CD4-positive, alpha-beta T cell treated with Interleukin-1 beta for 1 hour (primary cell): ENCODE measurements at places on chromosomes 5 and 9.

DNA sequence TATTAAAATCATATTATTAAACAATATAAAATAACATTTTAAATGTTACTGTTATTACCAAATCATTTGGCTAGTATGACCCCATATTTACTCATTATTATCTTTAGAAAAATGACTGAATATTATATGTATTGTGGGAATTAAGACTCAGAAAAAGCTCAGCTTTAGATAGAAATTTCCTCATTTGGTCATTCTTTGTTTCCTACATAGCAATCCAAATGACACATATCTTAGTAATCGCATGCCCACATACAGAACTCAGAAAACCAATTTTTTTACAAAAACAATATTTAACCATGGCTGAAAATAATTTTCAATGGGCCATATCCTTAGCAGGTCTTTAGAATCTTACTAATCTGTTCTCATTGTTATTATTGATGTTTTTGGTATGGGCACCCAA, 53.8 kb upstream of the TSLP start:
- no peak for DNase-seq

GRCh38 chr5:149363358-149363757, 5.5 kb downstream of the PCYOX1L start:
- no peak for DNase-seq

DNA sequence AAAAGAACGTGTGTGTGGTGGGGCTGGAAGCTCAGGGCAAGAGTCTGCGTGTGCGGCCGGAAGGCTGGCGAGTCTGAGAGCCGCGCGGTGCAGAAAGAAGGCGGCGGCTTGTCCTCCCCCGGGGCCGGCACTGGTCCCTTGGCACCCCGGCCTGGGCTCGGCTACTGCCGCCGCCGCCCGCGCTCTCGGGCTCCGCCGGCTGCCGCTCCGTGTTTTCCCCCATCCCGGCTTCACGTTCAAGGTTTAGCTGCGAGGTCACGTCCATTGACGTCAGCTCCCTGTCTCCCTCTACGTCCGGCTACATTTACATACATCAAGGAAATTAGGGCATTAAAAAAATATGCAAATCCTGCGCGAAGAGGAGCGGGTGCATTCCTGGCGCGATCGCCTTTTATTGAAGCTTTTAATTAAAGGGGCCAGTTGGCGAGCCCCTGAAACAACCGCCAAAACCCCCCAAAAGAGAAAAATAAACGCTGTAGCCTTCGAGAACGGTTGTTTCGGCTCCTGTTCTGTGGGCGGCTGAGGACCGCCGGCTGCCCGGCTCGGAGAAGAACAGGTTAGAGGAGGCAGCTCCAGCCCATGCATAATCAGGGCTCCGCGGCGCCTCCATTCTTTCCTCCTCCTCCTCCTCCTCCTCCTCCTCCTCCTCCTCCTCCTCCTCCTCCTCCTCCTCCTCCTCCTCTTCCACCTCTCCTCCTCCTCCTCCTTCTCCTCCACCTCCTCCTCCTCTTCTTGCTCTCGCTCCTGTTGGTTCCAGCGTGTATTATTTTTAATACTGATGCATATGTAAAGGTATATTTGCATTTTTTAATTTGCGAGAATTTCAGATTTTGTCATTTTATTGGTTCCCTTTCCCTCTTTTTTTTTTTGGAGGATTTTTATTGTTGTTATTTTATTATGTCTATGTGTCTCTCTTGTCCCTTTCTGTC, 207.0 kb downstream of the MEF2C start:
- DNase-seq, result peak; percentile 28

DNA sequence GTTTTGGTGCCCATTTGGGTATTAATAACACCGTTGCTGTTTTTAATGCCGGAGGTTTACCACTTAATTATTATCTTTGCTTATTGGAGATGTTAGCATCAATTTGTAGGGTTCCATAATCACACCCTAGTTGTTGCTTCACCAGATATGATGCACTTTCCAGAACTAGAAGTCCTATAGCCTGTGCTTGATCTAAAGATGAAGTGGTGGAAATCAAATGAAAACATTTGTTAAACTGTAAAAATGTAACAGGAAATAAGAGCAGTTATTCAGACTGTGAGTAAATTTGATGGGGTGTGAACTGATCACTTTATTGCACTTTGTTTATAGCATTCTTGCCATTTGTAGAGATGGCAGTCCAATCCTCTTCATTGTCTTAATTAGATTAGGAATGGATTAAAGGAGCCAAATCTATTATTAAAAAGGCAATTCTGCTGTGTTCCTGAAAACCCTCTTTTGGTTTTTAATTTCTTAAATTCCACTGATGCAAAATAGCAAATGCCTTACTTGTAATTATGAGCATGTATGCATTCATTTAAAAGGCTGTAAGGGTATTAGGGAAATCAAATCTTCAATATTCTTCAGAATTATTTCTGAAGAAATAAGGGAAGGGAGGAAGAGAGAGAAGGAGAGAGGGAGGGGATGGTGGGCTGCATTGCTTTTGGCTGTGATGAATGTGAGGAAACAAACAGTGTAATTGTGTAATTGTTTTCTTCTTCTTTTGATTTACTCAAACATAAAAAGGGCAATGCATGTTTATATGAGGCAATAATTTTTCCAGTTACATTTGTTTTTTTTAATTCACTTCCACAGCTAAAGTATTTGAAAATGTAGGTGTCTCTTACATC, 675.2 kb upstream of the WWC1 start:
- DNase-seq, result no peak

GRCh38 chr5:136070486-136071285, 41.9 kb downstream of the TGFBI start:
- no peak for DNase-seq

DNA sequence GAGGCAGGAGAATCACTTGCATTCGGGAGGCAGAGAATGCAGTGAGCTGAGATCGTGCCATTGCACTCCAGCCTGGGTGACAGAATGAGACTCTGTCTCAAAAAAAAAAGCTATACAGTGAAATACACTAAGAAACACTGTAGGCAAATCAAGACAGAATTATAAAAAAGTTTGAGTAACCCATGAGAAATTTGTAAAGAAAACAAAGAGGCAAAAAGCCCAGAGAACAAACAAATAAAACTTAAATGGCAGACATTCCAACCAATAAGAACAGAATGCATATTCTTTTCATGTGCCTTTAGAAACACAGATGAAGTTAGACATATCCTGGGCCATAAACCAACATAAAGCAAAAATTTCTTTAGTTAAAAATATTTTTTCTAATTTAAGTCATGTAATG, 30.6 kb downstream of the ZNF169 start:
- no peak for DNase-seq

DNA sequence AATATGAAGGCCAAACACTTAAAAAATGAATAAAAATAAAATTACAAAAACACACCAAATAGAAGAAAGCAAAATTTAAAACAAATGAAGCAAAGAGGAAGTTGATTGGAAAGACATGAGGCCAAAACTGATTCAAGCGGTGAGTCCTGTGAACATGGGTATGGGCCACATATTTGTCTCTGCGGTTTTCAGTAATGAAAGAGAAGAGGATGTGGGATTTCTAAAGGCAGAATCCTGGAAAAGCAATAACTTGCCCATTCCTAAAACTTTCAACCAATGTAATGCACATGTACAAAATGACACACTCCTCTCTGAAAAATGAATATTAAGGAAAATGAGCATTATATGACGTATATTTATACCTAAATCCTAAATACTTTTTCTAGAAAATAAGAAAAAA, 263.7 kb downstream of the SEMA5A start:
- no peak for DNase-seq

GRCh38 chr9:89635816-89636215, 31.0 kb downstream of the GADD45G start:
- DNase-seq, result no peak

GRCh38 chr5:93874491-93874890, 133.1 kb upstream of the POU5F2 start:
- DNase-seq, result no peak

DNA sequence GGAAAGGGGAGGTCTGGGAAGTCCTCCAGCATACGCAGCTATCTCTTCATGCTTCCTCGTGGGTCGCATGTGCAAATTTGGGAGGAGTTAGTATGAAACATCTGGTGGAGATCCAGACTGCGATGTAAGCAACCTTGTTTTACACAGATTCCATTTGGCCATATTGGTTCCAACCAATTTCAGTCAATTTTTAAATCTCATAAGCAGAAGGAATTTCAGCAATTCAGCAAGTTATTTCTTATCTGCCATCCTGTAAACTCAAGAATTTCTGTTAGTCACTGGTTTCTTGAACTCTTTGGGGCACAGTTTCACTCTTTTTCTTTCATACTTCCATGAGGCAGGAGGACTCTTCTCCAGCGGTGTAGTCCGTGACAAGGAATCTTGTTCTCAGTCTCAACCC, 130.4 kb upstream of the CLINT1 start:
- no peak for DNase-seq
